ENCODE measurements at places on chromosomes 5 and 9.

- peak; percentile 92 for DNase-seq
These were observed 197.4 kb downstream of the SEMA5A start for GRCh38 chr5:9348401-9348996.

- DNase-seq, result peak; percentile 47
These were observed 29.0 kb upstream of the PAPPA start for GRCh38 chr9:116124472-116125040.

GRCh38 chr5:152864447-152864846 lies 459.4 kb upstream of the NMUR2 start:
- DNase-seq, result no peak

DNA sequence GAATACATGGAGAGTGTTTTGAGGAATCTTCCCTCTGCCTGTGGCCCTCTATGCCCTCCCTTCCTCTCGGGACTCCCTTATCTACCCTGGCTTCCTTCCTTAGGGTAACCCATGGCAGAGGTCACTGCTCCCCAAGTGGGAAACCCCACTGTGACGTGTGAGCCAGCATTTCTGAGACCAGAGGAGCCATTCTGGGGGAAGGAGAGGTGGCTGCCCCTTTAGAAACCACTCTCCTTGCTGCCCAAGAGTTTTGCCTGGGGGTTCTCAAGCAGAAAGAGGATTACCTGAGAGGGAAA lies 23.1 kb downstream of the CCNJL start:
- DNase-seq, result no peak

DNA sequence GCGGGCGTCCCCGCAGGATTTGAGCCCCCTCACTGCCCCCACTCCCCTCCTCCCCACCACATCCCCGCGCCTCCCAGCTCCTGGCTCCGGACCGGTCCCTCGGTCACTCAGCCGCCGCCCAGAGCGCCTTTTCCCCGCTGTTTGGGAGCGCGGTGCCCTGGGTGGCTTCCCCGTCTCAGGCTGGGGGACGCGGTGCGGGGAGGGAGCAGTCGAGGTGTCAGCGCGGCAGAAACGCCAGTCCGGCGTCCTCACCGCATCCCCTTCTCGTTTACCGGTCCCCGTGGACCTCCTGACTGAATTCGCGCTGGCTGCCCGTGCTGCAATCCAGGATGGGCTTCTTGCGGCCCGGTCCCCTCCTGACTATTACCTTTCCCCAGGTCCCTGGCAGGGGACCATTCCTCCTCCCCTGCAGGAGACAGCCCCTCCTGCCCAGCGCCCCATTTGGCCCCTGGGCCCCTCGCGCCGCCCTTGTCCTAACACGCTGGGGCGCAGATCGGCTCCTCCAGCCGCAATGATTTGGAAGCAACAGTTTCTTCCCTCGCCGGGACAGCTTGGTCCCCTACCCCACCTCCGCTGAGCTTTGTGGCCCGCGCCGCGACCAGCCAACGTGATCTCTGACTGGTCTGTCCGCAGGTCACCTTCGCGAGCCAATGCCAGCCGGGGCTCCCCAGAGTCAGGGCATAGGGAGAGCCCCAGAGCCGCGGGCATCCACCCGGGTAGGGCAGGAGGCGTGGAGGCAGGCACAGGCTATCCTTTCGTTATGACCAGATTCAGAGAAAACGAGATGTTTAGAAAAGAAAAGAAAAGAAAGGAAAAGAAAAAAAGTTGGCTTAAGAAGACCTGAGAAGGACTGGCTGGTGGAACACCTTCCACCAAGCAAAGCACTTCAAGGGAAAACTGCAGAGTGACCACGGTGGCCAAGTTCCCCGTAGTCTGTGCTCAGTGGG lies 1.2 kb downstream of the ANKRD33B start:
- no peak for DNase-seq

- no peak for DNase-seq
These were observed 207.1 kb downstream of the ICE1 start for GRCh38 chr5:5629607-5629978.

- no peak for DNase-seq
These were observed 364.4 kb upstream of the KIF2A start for GRCh38 chr5:61941637-61942036.

GRCh38 chr5:159511570-159511969 lies 181.3 kb upstream of the IL12B start:
- DNase-seq, result no peak

DNA sequence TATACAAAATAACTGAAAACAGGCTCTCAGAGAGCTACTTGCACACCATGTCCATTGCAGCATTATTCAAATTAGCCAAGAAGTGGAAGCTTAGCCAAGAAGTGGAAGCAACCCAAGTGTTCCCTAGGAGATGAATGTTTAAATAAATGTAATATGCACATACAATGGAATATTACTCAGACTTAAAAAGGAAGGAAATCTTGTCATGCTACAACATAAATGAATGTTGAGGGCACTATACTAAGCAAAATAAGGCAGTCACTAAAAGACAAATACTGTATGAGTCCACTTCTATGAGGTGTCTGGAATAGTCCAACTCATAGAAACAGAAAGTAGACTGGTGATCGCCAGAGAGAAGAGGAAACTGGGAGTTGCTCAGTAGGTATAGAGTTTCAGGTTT lies 438.1 kb downstream of the MAT2B start:
- no peak for DNase-seq

DNA sequence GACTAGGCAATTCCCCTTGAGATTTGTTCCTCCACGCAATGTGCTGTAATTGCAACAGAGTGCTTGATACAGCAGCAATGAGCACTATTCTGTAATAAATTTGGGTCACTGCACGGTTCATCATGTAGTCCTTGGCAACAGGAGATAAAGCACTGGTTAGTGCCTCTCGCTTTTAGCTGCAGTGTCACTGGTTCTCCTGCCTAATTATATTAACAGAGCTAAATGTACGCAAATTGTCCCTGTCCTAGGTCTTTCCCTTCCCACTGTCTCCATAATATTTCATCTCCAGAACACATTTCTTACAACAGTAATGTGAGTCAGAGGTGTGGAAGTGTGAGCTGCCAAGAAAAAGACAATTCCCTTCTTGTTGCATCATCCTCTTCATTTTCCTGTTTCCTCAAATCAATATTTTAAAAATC lies 553.1 kb downstream of the ZNF608 start:
- peak; percentile 32 for DNase-seq

GRCh38 chr5:136114414-136115125 lies 18.1 kb upstream of the SMAD5 start:
- no peak for DNase-seq

GRCh38 chr5:24389968-24390367 lies 254.8 kb downstream of the CDH10 start:
- no peak for DNase-seq

- no peak for DNase-seq
These were observed 6.0 kb upstream of the SLC2A6 start for GRCh38 chr9:133484671-133485437.

DNA sequence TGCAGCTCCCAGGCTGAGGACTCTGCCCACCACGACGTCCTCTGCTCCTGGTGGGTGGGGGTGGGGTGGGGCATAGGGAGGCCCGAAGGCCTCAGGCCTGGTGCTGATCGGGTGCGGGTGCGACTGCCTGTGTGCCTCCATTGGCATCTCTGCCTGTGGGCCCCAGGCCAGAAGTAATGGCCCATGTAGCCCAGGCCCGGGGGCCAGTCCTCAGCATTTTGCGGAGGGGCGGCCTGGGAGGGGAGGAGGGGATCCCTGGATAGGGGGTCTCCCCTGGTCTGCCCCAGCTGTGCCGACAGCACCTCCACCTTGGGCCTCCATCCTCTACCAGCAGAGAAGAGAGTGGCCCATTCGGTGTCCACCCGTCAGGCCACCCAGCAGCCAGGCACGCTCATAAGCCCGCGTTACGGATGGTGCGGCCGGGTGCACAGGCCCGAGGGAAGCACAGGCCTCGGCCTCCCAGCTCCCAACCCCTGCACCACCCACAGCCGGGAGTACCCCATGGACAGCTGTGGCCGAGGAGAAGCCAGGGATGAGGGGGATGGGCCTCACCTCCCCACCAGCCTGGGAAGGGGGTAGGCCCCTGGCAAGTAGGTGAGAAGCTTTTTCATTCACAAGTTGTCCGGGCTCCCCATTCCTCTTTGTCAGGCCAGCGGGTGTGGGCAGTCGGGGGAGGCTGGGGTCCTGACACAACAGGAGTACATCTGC lies 1.8 kb upstream of the NOTCH1 start:
- DNase-seq, result no peak

DNA sequence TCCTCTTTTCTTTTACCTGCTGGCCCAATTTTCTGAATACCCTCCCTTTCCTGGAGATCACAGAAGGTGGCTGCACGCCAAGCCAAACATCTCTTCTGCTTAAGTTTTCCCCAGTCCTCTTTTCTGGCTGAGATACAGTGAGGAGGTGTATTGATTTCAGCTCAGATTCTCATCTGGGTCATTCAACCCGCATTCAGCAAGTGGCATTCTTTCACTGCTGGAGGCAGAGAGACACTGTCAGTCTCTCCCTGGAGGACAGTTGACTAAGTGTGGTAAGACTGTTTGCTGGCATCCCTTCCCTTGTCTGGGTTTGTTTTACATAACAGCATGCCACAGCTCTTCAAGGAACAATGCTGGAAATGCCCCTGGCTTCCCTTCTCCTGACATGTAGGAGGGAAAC lies 60.5 kb downstream of the GABRG2 start:
- DNase-seq, result no peak

DNA sequence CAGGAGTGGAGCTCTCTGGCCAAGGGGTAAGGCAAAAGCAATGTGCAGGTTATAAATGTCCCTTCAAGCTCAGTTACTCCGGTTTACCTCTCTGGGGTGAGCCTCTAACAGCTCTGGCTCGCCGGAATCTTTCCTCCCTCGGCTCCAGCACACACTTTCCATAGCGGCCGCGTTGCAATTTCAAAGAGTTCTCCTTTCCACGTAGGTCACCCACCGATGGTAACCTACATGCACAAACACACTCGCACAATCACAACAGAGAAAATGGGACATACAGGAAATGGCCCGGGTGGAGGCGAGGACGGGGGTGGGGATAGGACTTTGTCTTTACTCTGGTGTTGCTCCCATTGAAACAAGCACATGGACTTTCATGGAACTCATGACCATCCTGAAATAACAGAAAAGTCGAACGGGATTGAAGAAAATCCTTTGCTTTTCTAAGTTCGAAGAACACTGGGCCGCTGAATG lies 1.2 kb downstream of the LHFPL2 start:
- DNase-seq, result no peak

DNA sequence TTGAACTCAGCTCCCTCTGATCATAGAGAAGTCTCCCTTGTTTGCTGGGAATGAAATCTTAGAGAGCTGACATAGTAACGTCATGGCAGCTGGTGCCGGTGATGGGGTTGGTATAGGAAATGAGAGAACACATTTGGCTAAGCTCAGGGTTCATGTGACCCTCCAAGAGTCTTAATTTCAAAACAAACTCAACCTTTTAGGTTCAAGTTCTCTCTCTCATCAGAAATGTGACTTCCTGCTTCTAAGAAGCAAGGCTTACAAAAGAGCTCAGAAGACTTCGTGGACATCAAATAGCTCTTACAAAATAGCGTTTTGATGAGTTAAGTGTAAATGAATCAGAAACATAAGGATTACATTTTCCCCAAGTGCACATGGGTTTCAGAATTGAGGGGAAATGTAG lies 97.3 kb downstream of the PAPPA start:
- DNase-seq, result no peak

- DNase-seq, result no peak
These were observed 65.0 kb downstream of the SLC1A1 start for GRCh38 chr9:4555236-4555635.

DNA sequence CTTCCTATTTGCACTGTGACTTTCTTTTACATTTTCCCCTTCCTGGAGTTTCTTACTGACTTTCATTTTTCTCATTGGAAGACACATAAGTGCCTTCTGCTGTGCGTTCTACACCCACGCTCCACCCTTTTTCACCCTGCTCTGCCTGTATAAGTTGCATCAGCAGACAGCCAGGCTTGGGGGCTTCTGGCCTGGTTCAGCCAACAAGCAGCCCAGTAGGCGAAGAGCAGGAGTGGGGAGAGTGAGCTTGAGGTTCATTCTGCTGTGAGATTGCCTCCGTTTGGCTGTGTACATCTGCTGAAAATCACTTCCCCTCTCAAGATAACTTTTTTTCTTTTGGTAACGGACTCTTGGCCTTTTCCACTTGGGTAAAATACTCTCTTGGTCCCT lies 38.4 kb downstream of the RASGRF2 start:
- no peak for DNase-seq

DNA sequence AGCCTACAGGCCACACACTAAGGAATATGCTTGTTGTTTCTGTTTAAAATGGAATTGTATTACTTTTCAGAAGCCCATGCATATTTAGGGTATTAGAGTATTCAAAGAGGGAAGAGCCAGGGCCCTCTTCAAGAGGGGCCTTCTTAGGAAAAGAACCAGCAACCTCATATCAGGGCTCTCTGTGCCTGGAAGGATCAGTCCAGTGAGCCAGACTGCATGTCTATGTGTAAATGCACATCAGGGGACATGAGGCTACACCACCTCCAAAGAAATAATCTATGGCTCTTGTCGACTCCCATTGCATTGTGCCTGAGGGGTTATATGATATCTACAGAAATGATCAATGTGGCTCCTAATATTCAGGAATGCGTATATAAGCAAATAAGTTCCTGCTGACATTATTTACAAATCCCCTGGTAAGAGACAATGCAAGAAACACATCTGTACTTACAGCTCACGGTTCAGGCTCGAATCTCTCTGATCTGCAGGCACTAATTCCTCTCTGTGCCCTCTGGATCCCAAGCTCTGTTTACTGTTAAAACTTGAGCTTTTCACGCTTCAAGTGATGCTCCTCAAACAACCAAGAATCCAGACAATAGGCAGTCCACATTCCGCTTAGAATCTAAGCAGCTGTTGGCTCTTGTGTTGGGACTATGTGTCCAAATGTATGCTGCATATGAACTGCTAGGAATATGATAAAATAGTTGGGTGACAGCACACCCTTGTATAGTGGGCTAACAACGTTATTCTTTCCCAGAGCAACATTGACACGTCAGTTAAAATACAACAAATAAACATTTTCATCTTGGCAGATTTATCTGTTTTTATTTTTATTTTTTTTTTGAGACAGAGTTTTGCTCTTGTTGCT lies 150.2 kb upstream of the KLF9 start:
- no peak for DNase-seq

- no peak for DNase-seq
These were observed 91.2 kb upstream of the ERCC6L2 start for GRCh38 chr9:95784318-95784717.

DNA sequence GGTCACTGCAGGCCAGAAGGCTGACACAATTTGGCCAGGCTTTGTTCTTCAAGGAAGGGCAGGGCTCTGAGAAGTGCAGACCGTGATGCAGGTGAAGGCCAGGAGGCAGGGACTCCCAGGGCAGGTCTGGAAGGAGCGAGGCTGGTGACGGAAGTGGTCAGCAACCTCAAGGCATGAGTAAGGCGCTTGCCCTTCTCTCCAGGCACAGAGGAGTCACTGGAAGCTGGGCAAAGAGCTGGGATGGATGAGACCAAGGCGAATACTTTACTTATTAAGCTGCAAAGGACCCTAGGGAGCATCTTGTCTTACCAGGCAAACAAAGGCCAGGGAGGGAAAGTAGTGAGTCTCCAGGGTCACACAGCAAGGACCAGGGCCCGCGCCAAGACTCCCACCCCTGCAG lies 18.6 kb downstream of the IRF1 start:
- no peak for DNase-seq
